ENCODE measurements at places on chromosomes 1 and 21.

GRCh38 chr1:112673592-112674439 is 643 bp upstream of the MOV10 start:
- peak; percentile 59 for DNase-seq

DNA sequence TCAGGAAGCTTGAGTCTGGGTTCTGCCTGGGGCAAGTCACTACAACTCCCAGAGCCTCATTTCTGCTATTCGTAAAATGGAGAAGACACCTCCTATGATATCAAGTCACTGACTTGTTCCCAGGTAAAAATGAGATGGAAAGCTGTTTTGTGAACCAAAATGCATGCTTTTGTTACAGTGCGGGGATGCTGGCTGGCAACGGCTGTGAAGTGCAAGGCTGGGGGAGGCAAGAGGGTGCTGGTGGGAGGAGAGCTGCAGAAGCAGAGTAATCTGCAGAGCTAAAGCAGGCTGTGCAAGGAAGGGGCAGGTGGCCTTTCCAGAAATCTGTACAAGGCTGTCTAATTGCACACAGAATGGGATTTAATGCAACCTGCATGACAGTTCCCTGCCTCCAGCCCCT is 150.9 kb downstream of the CNIH3 start:
- no peak for DNase-seq

- DNase-seq: no peak
These were observed 70.1 kb upstream of the PTGFR start for GRCh38 chr1:78420688-78421087.

DNA sequence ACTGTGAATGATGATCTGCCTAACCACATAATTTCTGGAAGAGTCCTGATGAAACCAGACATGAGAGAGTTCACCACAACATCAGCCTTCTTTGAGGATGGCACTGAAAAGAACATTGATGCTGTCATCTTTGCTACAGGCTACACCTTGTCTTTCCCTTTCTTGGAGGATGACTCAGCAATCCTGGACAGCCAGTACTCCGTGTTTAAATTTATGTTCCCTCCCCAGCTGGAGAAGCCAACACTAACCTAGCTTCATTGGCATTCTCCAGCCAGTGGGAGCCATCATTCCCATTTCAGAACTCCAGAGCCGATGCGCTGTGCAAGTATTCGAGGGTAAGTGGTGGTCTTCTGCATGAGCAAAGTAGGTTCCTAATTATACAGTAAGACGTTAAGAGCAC is 164.1 kb upstream of the POGK start:
- DNase-seq: no peak

- DNase-seq: no peak
These were observed 1.9 kb downstream of the VANGL1 start for GRCh38 chr1:115643666-115644065.

DNA sequence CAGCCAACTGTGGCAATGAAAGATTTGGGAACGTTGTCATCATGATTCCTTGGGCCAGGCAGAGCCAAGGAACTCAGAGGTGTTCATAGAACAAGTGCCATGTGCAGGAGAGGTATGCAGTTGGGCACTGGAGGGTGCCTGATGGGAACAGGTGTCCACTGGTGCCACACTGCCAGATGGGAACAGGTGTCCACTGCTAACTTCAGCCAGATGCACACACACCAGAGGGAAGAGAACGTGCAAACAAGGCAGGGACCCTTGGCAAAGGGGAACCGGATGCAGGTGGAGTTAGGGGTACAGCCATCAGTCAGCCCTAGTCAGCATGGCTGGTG is 13.5 kb downstream of the OLFML2B start:
- no peak for DNase-seq

DNA sequence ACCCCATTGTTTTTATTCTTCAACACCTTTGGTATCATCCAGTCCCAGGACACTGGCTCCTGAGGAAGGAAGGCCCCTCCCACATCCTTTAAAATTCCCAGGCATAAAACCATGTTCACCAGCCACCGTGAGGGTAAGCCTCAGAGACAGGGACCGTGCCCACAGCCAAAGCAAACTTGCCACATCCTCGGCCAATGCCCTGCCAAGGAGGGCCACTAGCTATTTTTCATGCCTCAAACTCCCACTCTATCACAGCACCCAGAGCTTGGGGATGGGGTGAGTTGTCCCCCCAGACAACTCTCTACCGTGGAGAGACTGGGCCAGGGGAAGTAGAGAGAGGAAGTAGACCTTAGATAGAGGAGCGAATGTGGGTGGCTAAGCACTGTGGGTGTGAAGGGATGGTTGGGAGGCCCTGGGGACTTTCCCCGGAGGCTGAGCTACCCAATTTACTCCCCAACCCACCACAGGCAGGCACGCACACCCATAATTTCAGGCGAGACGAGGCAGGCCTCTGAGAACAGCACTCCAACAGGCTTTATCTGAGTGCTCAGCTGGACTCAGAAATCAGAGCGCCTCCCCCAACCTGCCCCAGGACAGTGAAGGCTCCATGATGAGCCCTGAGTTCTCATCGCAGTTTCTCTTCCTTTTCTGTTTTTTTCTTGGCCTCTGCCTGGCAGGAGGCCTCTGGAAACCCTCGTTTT is 15.9 kb upstream of the BTG2 start:
- DNase-seq: no peak

- DNase-seq: no peak
These were observed 14.7 kb downstream of the S100A10 start for GRCh38 chr1:151978922-151979321.

- no peak for DNase-seq
These were observed 50.0 kb downstream of the SH3GLB1 start for GRCh38 chr1:86754265-86754974.

- no peak for DNase-seq
These were observed 94.5 kb upstream of the LPGAT1 start for GRCh38 chr1:211925016-211925415.

DNA sequence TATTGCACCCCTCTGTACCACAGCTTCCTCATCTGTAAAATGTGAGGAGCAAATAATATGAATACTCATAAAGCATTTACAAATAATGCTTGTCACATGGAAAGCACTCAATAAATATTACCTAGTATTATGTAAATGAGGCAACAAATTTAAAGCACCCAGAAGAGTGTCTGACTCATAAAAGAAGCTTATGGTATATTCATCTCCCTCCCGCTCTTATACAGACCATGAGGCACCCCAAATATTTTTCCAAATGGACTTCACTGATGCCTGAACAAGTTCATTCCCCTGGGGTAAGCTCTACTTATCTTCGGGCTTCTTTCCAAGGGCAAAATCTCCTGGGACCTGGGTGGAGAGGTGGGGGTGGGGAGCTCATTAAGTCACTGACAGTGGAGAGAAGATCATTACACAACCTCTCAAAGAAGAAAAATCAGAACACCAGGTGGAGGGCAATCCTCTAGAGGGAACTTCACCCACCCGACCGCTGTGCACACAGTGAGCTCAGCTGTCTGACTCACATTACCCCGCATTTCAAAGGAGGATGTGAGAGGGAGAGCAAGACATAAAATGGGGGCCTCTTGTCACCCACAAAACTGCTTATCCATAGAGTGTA is 166.2 kb downstream of the ASTN1 start:
- no peak for DNase-seq

DNA sequence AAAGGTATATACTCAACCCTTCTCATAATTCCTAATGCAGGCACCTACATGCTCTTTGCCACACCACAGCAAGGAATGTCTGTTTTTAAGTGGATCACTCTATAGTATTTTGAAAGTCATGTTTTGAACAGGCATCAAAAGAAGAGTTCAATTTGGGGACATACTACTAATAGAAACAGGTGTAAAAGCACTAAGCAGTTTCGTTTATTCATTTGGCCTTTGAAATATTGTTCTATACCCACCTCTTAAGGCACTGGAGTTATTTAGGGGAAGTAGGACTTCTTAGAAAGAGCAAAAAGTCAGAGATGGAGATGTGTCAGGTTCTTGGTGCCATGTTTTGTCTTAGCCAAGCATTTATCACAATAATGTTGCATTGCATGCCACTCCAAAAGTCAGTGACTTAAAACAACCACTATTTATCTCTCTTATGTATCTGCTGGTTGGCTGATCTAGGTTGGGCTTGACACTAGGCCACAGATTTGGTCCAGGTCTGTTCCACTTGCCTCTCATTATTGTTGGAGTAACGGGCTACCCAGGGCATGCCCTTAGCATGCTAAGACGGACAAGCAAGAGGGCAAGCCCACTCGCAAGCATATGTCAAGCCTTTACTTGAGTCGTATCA is 107.5 kb downstream of the RGL1 start:
- no peak for DNase-seq

- DNase-seq: peak; percentile 68
These were observed 220.5 kb upstream of the B3GALT2 start for GRCh38 chr1:193406901-193407300.

DNA sequence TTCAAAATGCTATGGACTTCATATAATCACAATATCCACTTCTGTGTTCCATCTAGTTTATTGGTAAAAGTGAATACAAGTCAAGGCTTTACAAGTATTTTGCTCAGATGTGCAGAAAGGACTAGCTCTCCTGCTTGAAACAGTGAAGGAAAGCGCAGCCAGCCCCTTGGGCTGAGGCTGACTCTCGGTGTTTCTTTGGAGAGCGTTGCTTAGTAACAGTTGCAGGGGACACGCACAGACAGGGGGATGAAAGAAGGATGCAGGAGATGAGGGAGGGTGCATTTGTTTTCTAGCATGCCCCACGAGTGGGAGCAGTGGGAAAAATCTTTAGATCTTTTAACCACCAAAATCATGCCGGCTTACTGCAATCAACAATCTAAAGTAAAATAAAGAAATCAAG is 9.1 kb downstream of the PYCR2 start:
- DNase-seq: no peak

DNA sequence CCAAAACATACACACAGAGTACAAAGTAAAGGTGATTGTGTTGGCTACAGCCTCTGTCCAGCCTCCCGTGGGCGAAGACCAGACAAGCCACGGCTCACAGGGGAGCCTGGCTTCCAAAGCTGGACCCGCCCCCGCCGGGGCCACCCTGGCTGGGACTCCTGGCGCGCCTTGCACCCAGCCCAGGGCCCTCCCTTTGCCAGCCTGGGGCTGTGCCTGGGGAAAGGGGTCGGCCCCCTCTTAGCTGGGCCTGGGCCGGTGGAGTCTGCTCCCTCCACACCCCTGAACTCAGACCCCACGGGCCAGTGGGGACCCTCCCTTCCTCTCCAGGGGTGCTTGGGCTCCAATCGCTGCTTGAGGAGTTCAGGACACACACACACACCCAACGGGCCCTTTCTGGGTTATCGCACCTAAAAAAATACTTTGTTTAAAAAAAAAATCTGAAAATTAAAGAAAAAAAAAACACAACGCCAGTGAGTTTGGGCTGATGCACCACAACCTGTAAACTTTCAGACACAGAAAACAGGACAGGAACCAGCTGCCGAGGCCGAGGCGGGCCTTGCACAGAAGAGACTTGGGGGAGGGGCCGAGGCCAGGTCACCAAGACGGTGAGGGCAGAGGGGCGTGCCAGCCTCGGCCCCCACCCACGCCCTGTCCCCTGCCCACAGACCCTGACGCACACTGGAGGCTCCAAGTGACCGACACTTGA is 56.3 kb downstream of the KCNAB2 start:
- no peak for DNase-seq

DNA sequence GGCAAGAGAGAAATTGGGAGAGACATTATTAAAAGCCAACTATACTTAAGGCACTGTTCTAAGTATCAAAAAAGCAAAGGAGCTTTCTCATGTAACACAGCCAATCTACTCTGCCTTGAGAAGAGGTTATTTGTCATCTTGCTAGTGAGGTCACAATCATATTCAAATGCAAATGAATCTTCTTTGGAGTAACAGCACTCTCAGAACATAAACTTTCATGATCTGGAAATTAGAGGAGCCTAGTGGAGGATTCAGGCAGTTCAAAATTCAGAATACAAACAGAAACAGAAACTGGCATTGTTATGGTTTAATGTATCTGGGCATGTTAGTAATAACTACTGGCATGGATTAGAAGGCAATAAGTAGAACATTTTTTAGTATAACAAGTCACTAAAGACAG is 57.4 kb downstream of the ARID4B start:
- DNase-seq: peak; percentile 22

DNA sequence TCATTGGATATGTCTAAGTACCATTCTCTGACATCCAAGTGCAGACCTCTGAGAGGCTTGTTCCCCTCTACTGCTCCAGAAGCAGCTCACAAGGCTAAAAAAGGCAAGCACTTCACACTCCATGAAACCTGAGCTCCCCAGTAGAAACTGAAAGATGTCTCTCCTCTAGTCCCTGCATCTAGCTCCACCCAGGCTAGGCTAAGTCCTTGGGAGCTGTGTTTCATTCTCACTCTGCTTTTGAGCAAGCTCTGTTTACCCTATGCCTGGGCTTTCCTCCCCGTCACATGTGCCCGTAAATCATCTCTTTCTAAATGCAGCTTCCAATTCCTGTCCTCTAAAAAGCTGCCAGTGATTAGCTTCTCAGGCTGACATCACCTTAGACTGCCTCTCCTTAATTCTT is 39.0 kb downstream of the LRRC71 start:
- no peak for DNase-seq

DNA sequence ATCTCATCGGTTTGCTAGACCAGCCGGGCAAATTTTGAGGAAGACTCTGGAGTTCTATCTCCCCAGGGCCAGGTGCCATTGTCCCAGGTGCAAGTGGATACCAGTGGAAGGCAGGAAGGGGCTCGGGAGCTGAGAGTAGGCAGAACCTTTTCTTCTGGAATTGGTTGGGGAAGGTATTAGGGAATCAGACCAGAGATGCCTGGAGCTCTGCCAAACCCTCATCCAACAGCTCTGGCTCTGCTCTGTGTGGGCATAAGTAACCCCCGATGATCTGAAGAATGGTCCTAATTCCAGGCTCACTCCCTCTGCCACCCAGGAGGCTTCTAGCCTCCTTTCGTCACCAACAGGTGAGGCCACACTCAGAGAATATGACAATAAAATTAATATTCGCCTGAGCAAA is 69.9 kb downstream of the PGBD5 start:
- no peak for DNase-seq

- DNase-seq: peak; percentile 10
These were observed 11.2 kb downstream of the PUM1 start for GRCh38 chr1:31054349-31054748.

DNA sequence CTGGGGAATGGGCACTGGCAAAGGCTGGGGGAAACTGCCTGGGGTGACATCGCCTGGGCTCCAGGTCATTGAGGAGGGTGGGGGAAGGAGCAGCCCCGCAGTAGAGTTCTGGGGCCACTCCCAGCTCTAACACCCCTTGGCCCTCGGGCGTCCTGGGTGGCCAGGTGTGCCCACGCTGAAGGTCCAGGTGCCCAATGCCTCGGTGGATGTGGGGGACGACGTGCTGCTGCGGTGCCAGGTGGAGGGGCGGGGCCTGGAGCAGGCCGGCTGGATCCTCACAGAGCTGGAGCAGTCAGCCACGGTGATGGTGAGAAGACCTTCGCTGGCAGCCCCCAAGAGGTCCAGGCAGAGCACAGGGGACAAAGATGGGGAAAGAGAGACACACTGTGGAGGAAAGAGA is 7.7 kb downstream of the NTRK1 start:
- no peak for DNase-seq

GRCh38 chr1:19946971-19947370 is 23.6 kb upstream of the PLA2G2E start:
- no peak for DNase-seq

DNA sequence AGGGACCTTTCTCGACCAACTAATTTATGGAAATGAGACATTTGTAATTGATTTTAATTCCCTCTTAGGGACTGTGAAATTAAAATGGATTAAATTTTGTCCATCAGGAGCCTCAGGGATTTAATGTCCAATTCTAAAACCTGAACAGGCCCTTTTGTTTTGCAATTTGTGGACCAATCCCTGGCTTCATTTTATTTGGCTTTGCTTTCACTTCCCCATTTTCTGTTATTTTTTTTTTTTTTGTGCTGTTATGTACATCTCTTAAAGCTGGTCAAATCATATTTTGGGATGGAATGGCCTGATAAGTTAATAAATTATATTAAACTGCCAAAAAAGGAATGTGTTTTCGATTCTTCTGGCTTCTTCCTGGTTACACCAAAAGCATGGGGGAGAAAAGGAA is 28.9 kb downstream of the ZSCAN20 start:
- DNase-seq: no peak
